T-helper 1 cell (primary cell): ENCODE measurements at places on chromosomes 6 and 20.

DNA sequence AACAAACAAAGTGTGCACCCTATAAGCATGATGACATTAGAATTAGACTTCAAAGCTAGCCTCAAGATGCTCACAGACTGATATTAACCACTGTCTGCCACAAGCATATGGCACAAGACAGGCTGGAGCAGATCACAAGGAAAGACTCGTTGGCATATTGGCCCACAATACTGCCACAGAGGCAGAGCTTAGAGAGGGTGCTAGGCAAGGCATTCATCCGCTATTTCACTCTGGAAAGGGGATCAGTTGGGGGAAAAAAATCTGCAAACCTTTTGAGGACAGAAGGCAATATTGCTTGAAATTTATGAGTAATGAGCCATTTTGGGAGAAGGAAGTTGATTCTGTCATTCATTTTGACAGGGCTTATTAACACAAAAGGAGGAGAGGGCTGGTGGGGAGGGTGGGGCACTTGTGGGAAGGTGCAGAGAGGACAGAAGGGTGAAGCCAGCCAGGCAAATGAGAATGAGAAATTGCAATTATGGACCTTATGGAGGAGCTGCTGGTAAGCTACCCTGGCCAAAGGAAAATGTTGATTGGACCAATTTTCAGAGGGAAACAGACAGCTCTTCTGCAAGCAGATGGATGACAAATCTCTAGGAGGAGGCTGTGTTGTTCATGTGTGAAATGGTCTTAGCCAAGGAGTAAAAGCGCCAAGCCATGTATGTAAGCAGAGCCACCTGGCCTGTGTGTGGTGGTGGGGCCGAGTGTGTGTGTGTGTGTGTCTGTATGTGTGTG, 187.7 kb downstream of the GMPR start:
- DNase-seq, result no peak

DNA sequence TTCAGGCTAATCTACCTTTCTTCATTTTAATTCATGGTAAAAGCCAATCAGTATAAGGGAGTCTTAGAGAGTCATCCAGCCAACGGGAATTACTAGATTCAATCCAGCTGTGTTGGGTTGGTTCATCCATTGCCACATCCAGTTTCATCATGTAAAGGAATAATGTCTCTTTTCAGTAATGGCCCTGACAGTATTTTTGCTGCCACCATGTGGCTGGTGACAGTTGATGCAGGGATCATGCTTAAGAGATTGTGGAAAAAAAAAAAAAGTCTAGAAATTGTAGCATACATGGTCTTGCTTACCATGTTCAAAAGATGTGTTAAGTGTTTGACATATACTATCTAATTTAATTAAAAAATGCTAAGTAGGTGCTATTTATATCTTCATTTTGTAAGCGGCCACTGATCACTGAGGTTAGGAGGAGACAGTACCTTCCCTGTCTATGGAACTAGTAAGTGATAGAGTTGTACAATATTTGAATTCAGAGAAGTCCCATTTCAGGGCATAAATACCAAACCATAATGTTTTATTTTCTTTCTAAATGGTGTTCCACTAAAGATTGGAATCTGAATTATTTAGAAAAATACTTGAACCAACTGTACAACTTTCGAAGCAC, 135.9 kb downstream of the KHDRBS2 start:
- no peak for DNase-seq

- no peak for DNase-seq
Measured at GRCh38 chr6:7392402-7392801, 2.8 kb downstream of the RIOK1 start.

DNA sequence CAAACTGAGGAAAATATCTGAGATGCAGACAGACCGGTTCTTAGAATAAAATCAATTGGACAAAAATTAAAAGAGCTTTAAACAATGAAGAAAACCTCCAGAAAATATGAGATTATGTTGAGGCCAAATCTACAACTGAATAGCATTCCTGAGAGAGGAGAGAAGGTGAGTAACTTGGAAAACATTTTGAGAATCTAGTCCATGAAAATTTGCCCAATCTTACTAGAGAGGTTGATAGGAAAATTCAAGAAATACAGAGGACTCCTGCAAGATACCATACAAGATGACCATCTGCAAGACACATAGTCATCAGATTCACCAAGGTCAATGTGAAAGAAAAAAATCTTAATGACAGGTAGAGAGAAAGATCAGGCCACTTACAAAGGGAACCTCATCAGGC, 437.7 kb upstream of the ADGRB3 start:
- DNase-seq, result no peak

- DNase-seq, result no peak
Measured at GRCh38 chr20:61891916-61892649, 173.6 kb downstream of the TAF4 start.

- no peak for DNase-seq
Measured at GRCh38 chr6:4647414-4648365, 128.5 kb upstream of the CDYL start.

DNA sequence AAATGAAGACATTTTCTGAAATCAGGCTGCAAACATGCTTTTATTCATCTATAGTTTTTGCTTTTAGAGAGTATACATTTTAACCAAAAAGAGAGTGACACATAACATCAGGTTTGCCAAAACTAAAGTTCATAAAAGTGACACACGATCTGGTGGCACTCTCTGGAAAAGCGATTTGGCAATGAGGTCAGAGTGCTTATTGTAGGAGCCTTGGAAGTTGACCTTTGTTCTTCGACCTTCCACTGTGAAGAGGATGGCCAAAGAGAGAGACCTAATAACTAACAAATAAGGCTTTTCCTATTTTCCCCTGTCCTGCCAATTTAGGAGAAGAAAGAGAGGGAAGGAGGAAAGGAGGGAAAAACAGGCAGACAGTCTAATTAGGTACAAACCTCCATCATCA, 230.1 kb downstream of the SIM1 start:
- no peak for DNase-seq

DNA sequence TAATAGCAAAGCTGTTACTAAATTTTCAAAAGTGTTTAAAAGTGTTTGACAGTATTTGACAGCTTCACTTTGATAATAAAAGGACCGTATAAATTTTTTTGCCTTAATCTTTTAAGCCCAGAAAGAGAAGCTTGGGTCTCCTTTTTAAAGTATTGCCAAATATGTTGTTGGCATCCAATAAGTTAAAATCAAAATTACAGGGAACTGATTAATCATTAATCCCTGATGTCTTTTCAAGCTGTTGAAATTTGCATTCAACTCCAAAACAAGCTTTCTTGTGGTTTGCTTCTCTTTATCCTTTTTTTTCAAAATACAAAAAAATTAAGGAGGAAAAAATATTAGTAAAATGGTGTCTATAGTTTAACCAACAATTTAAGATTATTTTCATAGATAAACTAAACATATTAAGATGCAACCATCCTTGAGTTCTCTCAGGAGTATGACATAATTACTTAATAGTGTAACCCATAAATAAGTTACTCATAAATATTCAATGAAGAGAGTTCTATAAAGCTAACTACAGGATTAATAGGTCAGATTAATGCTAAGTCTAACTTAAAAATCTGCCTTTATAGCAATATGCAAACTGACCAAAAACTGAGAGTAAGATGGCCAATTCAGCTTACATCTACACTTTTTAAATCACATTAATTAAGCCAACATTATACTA, 27.0 kb upstream of the CALHM6 start:
- DNase-seq, result no peak

- no peak for DNase-seq
Measured at GRCh38 chr6:4124351-4124750, 11.0 kb downstream of the ECI2 start.

DNA sequence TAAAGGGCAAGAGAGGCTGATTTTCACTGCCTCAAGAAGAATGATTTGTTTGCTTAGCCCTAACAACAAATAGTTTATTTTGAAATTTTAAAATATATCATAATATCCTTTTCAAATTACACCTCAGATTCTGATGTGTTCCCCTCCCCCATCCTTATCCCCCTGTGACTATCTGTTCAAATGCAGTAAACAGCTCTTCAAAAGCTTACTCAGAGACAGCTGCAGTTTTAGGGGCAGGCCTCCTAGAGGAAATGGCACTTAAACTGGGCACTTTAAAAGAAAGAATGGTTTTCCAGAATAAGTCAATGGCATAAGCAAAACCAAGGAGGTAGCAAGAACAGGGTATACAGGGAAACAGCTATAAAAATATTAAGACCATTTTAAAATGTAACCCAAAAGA, 118.6 kb upstream of the UST start:
- no peak for DNase-seq

GRCh38 chr6:42831237-42831636, 48.2 kb upstream of the RPL7L1 start:
- DNase-seq, result no peak

GRCh38 chr20:6718662-6719368, 48.7 kb upstream of the BMP2 start:
- no peak for DNase-seq

DNA sequence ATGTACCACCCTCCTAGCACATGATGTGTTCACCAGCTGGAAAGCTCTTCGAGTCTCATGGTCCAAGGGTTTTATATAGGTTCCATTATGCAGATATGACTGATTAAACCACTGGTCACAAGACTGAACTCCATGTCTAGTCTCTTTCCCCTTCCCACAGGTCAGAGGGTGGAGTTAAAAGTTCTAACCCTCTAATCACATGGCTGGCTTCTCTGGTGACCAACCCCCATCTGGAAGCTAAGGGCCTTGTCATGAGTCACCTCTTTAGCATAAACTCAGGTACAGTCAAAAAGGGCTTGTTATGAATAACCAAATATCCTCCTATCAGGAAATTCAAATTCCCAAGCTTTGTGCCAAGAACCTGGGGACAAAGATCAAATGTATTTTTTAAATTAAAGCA, 52.0 kb upstream of the KLHL31 start:
- no peak for DNase-seq

- DNase-seq, result no peak
Measured at GRCh38 chr20:37711994-37712964, 18.4 kb downstream of the CTNNBL1 start.

DNA sequence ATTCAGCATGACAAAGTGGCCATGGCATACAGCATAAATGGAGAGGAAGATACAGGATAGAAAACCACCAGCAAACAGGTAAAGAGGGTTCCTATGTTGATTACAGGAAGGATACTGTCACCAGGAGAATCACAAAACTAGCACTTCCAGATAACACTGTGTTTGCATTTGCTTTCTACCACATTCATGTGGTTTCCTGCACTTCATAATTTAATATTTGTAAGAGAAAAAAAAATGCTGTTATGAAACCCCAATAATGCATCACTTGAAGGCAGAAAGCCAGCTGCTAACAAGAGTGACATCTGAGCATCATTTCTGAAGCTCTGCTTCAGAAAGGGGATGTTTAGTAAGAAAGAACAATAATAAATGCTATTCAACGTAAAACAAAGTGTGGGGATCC, 106.6 kb downstream of the ATXN1 start:
- DNase-seq, result no peak

- no peak for DNase-seq
Measured at GRCh38 chr6:30741789-30742315, 635 bp downstream of the FLOT1 start.

- no peak for DNase-seq
Measured at GRCh38 chr20:1947535-1947846, 46.4 kb downstream of the PDYN start.

DNA sequence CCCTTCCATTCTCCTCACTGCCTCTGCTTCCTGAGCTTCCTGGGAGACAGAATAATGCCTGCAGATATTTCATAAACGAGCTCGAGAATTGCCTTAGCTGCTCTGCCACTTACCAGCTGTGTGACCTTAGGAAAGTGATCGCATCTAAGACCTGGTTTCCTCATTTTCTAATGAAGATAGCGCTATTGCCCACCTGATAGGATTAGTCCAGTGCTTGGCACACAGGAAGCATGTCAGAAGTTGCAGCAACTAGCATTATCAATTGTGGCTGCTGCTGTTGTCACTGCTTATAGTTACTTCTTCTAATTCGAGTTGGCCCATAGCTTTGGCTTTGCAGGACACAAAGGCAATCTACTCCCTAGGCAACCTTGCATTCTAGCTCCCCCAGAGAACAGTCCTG, 305.5 kb upstream of the SGK1 start:
- DNase-seq, result no peak

- DNase-seq, result peak; percentile 16
Measured at GRCh38 chr6:142478117-142478516, 176.3 kb downstream of the ADGRG6 start.

DNA sequence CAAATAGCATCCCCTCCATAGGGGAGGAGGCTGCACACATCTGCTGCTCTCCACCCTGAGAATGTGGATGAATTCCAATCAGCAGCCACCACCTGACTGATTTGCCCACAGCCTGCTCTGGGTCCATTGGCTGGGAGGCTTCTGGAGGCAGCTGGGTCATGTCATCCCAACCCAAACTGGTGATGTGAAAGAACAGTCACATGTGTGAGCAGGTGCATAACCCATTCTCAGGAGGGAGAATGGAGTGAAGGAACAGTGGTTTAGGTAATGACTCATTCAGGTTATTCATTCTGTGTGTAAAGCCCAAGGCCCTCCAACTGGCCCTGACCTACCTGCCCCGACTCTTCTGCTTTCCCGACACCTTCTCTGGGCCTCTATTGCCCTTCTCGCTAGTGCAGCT, 90.9 kb upstream of the GCM1 start:
- DNase-seq, result no peak

- no peak for DNase-seq
Measured at GRCh38 chr6:50815436-50816114, 3.1 kb upstream of the TFAP2B start.

GRCh38 chr20:24823989-24824693, 124.9 kb upstream of the CST7 start:
- no peak for DNase-seq

DNA sequence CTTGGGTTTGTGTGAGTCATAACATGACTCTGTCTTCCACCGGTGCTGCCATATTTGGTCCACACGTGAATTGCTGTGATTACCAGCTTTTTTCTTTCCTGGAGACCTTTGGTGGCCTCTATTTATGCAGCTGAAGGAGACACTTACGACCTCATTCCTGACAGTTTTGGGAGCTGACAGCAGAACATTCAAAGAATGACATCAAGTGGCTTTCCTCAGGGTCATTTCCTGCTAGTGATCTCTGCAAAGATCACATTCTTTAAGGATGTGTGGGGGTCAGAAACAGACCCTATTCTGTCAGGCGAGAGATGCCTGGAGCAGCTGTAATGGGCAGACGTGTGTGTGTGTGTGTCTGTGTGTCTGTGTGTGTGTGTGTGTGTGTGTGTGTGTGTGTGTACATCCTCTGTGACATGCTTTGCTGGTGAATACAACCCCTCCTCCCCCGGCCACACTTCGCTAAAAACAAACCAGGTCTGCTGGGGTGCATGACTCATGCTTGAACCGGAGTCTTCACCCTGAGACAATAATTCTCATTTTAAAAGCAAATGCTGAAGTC, 115.6 kb downstream of the TMEM170B start:
- no peak for DNase-seq

DNA sequence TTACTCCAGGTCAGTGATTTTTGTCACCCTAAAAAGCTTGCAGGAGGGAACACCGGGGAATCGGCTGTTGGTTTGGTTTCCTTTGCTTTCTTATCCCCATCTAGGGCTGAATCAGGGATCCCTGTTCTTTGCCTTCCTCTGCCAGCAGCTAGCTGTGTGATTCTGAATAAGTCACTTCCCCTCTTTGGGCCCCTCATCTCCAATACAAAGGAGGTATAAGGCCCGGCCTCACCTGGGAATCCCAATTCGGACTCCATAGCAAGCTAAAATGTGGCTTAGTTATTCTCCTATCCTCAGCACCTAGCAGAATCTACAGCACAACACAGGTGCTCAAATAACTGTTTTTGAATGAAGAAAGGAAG, 18.5 kb upstream of the ARMC12 start:
- no peak for DNase-seq
